ENCODE measurements at places on chromosomes 7 and 10. TPM values are rescaled to one million over a fixed set of nuclear protein-coding genes. Genes with fewer than 3 reads are reported as not detected.

The AS3MT gene
- 0.68 TPM for total RNA-seq

DNA sequence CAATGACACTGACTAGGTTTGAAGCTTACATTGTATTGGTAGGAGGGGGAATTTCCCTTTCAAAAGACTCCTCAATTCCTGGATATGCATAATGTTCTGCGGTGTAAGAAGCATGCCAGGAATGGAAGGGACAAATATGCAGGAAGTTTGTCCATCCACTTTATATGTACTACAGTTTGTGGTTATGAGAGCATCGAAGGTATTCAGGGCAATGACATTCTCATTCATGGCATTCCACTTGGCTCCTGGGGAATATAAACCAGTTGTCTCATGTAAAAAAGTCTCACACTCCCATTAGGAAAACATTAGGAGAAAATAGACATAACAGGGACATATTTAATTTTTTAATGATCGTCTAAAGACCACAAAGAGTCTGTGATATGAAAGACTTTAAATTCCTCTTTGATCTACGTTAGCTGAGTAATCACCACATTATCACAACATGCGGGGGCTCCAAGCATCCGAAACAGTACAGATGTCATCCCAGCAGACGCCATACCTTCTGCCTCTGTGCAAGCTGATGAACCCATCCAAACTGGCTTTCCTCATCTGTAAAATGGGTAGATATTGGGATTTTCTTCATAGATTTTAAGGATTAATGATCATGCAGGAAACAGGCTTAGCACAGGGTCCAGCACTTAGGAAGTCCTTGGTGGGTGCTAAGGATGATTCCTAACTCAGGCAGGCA lies 675.3 kb downstream of the INHBA start:
- no peak for DNase-seq

DNA sequence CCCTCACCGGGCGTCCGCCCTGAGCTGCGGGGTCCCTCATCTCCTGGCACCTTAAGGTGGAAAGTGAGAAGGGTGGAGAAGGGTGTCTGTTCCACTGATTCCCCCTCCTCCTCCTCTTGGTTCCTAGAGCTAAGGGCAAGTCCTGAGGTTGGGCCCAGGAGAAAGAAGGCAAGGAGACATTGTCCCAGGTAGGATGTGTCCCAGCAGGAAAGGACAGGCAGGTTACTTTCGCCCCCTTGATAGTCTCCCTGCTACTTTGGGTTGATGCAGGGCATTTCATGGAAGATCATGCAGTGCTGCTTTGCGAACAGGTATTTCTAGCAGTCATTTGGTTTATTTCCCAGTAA lies 582 bp downstream of the STEAP2 start:
- DNase-seq = no peak

DNA sequence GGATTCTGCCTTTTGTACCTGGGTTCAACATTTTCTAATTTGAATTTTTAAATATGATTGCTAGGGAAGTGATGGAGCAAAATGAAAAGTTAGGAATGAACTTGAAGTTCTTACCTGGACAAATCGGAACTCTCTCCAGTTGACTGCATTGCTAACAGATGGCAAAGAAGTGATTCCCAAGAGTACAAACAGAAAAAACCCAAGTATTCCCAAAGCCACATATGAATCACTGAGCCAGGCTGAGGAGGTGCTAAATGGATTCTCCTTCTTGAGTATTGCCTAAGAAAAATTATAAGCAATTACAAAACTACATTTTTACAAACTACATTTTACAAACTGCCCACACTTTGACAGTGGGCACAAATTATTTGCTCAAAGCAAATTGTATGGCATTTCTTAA lies 25.9 kb downstream of the STEAP4 start:
- no peak for DNase-seq

- DNase-seq = no peak
These were observed 101.9 kb upstream of the HABP2 start for GRCh38 chr10:113450906-113451305.

- no peak for DNase-seq
These were observed 112.2 kb downstream of the MGMT start for GRCh38 chr10:129579228-129579627.

GRCh38 chr7:136214356-136214755 lies 237.2 kb upstream of the MTPN start:
- no peak for DNase-seq

DNA sequence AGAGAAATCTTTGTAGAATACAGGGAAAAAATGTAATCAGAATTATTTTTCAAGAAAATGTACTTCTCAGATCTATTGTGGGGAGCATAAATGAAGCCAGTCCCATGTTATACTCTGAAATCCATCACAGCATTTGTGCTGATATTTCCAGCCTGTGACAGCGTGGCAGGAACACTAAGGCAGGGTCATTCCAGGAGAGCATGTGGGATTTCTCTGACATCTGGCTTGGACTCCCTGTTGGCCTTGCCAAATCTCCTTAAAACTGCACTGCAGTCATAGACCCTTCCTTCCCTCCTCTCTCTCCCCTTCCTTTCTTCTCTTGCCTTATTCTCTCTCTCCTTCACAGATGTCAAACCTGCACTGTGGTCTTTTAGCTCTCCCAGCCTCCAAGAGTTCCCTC lies 6.5 kb upstream of the TSPAN13 start:
- no peak for DNase-seq

The C7orf33 gene
- not detected for total RNA-seq

- DNase-seq = peak; percentile 50
These were observed 455.3 kb downstream of the REEP3 start for GRCh38 chr10:63976538-63976937.

- peak; percentile 40 for DNase-seq
These were observed 284.3 kb downstream of the SORCS3 start for GRCh38 chr10:104925232-104925851.

The ASIC3 gene
- total RNA-seq = 3.2 TPM

DNA sequence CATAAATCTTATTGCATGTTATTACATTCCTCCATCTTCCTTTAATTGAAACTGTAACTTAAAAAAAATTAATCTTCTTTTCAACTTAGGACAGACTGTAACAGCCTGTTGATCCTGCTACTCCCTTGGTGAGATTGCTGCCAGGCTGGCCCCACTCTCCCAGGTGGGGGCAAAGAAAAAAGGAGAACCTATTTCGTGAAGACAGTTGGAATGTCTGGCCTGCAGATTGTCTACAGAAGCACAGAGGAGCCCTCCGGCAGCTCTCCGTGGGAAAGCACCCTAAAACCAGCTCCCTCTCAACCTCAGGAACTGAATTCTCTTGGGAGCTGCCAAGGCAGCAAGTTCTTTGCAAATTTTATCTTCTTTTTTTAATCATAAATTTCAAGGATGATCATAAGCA lies 32.8 kb downstream of the GRB10 start:
- DNase-seq = no peak

The ACBD5 gene
- total RNA-seq = 24.9 TPM

The SLIT1 gene
- total RNA-seq = 0.70 TPM

The GJD4 gene
- not detected for total RNA-seq

GRCh38 chr10:48550071-48550691 lies 54.7 kb downstream of the ARHGAP22 start:
- DNase-seq = no peak

- DNase-seq = no peak
These were observed 58.1 kb downstream of the MDFIC start for GRCh38 chr7:114979803-114980507.

GRCh38 chr7:11427686-11428273 lies 404.2 kb downstream of the THSD7A start:
- DNase-seq = no peak

The LBX1 gene
- total RNA-seq = not detected

The DRGX gene
- not detected for total RNA-seq

The CYP3A4 gene
- total RNA-seq = not detected

The ABCA13 gene
- total RNA-seq = 0.45 TPM

GRCh38 chr7:27112361-27112760 lies 9.9 kb upstream of the HOXA2 start:
- no peak for DNase-seq

DNA sequence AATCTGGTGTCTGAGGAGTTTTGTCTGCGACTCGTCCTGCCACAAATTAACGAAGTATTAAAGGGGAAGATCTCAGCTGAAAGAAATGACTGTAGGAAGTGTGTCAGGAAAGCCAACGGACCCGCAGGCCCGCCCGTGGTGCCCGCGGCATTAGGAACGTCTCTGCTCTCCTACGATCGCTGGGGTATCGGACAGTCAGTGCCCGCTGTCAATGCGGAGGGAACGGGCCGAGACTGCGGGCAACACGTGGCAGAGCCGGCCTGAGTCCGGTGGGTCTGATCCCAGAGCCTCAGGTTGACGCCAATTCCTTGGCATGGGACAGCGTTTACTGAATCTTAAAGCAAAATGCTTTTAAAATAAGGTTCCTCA lies 128.7 kb downstream of the KBTBD2 start:
- no peak for DNase-seq

The HKDC1 gene
- total RNA-seq = 1.8 TPM

GRCh38 chr7:29274146-29275017 lies 79.8 kb downstream of the CHN2 start:
- DNase-seq = no peak

The MCU gene
- 11.6 TPM for total RNA-seq

- DNase-seq = no peak
These were observed 882 bp upstream of the CHCHD1 start for GRCh38 chr10:73780966-73781365.

DNA sequence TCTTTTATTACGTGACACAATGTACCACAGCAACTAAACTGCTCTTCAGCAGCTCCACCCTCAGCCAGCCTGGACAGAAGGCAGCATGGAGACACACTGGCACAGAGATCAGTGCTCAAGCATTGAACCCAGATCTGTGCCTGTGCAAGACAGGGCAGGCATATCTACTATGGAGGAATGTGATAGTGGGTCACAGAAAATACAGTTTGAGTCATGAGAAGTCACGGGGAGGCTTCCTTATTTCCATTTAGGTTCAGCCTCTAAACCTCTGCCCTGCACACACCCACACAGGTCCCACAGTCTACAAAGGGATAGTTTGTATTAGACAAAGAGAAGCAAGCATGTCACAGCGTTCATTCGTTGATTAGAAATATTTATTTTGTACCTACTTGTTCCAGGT lies 187.4 kb upstream of the AGR3 start:
- DNase-seq = no peak

GRCh38 chr7:142880876-142881505 lies 4.6 kb downstream of the TRPV6 start:
- peak; percentile 66 for DNase-seq

DNA sequence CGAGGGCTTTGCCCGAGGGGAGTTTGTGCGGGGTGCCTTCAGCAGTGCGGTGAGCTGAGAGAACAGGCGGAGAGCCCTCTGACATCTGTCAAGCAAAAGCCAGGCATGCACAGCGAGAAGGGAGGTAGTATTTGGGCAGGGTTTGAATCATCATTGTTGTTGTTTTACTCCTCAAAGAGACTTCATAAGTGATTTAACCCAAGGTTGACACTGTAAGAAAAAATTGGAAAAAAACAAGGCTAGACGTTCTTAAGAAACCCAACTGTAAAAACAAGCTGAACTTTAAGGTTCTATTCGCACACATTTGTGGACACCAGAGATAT lies 1.3 kb downstream of the ADAM22 start:
- DNase-seq = no peak

- DNase-seq = no peak
These were observed 135.1 kb upstream of the RET start for GRCh38 chr10:42941790-42942189.

DNA sequence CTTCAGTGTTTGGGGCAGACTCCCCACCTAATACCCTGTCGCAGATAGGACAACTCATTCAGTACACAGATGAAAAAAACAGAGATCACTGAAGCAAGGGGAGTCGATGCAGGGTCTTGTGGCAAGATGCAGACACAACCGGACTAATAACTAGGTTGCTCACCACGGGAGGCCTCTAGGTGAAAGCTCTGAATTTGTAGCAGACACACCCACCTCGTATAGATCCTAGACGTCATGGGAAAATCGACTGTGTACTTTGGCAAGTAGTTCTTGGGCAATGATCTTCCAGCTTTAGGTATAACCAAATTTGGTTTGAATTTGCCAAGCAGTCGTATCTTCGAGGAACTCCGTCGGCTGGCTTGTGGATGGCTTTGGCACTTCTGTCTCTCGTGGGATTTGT lies 88.1 kb downstream of the TCF7L2 start:
- DNase-seq = no peak

DNA sequence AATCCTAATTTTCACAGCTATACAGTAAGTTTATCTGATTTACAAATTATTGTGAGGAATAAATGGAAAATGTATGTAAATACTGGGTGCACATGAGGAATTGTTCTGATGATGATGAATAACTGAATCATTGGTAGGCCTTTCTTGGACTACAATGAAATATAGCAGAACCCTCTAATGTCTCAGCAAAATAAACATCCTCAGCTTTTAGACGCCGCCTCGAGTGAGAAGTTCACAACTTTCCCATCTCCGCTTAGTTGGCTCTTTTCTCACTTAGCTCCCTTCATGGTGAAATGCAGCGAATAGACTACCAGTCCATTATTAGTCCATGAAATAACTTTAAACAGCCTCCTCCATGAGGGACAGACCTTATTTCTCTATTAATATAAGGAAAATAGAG lies 182.3 kb downstream of the BICC1 start:
- DNase-seq = no peak

DNA sequence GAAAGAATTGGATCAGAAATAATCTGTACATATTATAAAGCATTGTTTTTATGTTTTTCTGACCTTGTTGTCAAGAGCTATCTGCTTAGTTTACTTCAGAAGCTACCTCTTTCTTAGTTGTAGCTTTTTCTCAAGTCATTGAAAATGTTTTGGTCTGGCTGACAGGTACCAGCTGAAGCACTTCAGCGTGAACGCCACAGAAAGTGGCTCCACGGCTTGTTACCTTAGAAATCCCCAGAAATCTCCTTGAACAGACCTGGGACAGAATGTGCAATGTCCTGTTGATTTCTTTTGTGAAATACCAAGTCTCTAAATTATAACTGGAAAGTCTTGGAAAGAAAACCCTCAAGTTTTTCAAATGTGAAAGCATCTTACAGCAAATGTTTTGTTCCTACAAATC lies 96.8 kb downstream of the ZMYND11 start:
- DNase-seq = no peak

The AGR2 gene
- total RNA-seq = not detected

The C10orf105 gene
- 1.1 TPM for total RNA-seq

DNA sequence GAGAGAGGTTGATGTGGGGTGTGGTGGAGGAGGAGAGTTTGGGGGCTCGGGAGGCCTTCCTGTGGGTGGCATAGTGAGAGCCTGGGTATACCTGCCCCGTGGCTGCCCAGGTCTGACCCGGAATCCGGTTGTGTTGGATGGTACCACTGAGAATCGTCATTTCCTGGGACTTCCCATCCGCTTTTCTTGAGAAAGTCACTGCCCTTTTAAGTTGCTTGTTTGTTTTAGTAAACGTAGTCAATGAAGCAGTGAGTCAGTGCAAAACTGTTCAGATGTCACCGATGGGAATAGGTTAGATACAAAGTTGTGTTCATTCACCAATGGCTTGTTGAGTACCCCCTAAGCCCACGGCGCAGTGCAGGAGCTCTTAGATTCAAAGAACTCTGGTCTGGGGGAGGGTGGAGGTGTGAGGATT lies 285.8 kb downstream of the CAMK1D start:
- DNase-seq = no peak

DNA sequence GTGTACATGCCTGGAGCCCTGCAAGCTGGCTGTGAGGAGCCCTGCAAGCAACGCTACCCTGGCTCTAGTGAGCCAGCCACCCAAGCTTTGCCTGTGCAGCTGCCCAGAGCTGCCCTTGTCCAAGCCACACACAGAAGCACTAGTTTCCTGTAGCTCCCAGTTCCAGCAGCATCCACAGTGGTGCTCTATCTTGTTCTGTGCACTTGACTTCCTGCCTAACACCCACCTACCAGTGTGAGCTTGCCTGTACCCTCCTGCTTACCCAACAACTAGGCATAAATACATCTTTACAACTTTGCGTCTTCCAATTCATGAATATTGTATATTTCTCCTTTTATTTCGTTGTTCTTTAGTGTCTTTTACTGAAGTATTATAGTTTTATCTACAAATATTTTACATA lies 32.2 kb upstream of the ZNF518A start:
- no peak for DNase-seq
